Stimulated activated CD8-positive, alpha-beta memory T cell treated with anti-CD3 and anti-CD28 coated beads, Interleukin-7, amount 100 ng/mL, for 4 hours (primary cell): ENCODE measurements at places on chromosomes 6 and 20.

DNA sequence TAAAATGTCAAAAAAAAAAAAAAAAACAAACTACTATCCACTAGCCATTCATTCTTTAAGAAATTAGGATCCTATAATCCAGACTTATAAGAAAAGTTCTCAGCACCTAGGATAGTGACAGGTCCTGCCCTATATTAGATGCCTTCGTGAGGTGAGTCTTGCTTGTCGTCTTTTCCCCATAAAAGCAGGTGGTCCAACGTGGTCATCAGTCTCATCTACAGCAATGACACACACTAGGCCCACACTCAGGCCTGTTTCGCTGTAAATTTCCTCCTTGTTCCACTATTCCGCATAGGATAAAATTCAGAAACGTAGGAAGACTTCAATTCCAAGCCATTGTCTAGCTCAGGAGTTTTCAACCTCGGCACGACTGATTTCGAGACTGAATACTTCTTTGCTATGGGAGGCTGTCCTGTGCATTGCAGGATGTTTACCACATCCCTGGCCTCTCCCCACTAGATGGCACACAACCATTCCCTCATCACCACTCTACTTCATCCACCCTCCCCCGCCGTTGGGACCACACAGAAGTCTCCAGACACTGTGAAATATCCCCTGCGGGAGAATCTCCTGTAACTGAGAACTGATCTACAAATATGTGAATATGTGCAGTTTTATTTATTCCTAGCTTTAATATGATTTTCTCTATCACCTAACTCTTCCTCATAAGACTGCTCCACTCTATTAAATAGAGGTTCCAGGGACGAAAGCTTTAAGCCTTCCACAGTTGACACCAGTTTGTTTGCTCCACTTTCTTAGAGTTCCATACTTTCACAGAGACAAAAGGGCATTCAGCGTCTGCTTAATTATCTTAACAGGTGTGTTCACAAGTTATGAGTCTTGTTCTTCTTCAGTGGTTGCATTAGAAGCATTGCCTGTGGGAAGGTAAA is 346.3 kb downstream of the BMP2 start:
- DNase-seq: no peak

- peak; percentile 34 for DNase-seq
Observed at GRCh38 chr6:105994591-105995390, 91.3 kb upstream of the PRDM1 start.

DNA sequence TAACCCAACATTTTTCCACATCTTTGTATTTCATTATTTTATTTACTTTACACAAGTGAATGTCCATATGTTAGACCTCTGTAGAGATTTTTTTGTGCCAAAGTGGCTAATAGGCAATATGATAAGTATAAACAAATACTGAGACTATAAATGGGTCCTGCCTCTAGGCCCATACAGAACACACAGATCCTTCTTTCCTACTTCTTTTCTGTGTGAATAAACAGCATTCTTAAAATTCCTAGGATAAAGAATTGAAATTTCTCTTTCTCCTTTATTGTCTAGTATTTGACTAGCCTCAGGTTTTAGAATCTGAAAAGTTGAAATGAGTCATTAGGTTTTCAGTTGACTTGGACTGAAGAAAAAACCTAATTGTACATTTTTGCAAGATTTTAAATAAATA is 46.3 kb upstream of the HS3ST5 start:
- no peak for DNase-seq

GRCh38 chr20:9594284-9594875 is 80.0 kb downstream of the LAMP5 start:
- no peak for DNase-seq

GRCh38 chr20:4925842-4926530 is 75.3 kb downstream of the SLC23A2 start:
- no peak for DNase-seq

- no peak for DNase-seq
Observed at GRCh38 chr6:44001318-44002066, 125.8 kb downstream of the MRPL14 start.

GRCh38 chr6:166927935-166928643 is 28.3 kb downstream of the RNASET2 start:
- no peak for DNase-seq

- no peak for DNase-seq
Observed at GRCh38 chr20:32451682-32452461, 93.7 kb downstream of the ASXL1 start.

GRCh38 chr20:17958373-17959256 is 10.0 kb downstream of the SNX5 start:
- DNase-seq: no peak

DNA sequence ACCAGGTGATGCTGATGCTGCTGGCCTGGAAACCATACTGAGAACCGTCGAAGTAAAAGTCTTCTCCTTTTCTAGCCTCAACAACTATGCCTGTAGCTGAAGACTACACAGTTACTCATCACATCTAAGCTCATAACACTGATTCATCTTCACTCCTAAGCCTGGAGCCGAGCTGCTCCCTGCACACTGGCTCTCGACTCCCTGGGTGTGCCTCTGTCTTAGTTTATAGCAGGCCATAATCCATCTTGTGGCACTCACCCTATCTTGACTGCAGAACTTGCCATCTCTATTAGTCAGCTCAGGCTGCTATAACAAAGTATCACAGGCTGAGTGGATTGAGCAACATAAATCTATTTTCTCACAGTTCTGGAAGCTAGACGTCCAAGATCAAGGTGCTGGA is 191.0 kb downstream of the UNC5CL start:
- DNase-seq: no peak

DNA sequence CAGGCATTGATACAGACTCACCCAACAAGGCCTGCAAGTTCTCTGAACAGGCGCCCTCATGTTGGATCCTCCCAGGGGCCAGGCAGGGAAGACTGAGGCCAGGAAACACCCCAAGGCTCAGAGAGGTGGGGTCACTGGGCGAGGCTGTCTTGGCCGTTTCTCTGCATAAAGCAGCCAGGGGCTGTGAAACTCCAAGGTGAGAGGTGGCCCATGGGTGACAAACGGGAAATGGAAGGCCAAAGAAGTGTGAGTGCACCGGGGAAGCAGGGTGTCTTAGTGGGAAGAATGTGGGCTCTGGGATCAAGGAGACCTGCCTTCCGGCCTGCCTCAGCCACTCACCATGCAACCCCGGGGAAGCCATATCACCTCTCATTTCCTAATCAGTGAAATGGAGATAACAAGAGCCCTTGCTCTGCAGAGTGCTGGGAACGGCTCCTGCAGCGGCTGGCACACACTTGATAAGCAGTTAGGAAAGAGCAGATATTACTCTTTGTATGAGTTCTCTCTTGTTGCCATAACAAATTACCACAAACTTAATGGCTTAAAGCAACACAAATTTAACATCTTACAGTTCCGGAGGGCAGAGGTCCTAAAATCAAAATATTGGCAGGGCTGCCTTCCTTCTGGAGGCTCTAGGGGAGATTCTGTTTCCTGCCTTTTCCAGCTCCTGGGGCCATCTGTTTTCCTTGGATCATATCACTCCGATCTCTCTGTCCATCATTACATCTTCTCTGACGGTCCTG is 168.6 kb downstream of the NFATC2 start:
- DNase-seq: no peak

GRCh38 chr6:35243386-35243958 is 16.1 kb upstream of the ZNF76 start:
- DNase-seq: no peak

DNA sequence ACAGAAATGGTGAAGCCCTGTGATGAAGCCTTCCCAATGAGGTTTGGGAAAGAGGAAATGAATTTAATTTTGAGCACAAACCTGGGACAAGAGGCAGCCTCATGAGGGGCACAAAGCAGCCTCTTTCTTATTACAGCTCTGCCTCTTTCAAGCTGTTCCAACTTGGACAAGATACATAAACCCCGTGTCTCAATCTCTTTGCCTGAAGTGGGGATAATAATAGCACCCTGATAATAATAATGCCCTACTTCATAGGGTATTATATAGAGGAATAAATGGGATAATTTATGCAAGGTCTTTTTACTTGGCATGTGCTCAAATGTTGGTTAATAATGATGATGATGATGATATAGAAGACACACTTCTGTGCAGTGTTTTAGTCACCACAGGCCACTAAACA is 91.1 kb upstream of the PLN start:
- no peak for DNase-seq

- no peak for DNase-seq
Observed at GRCh38 chr6:2503816-2504494, 246.8 kb downstream of the MYLK4 start.

DNA sequence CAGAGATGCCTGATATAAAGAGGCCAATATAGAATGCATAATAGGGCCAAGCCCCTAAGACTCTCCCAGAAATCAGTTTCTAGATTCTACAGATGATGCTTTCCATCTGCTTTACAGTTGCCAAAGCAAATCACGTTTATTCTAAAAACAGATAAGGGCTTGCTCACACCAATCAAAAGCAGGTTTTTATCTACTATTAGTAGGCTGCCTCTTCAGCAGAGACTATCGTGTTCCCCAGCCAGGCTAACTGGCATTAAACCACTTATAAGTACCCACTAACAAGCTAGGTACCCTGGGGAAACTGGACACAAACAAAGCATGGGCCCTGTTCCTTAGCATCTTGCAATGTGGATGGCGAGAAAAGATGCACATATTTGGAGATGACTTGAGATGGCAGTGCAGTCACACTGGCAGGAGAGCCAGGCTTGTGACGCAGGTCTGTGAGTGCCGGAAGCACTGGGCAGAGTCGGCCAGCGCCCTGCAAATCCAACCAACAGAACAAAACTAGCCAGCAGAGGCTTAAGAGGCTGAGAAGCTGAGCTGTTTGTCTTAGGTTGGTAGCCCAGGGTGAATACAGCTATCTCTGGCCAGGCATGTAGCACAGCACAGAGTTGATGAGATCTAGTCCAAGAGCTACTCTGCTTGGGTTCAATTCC is 73.4 kb downstream of the GFOD1 start:
- DNase-seq: no peak
